Activated naive CD8-positive, alpha-beta T cell treated with anti-CD3 and anti-CD28 coated beads for 36 hours (primary cell): ENCODE measurements at places on chromosomes 6 and 20. TPM values are rescaled to one million over a fixed set of nuclear protein-coding genes. Genes with fewer than 3 reads are reported as not detected.

The EYA4 gene
- not detected for total RNA-seq

The MUC22 gene
- total RNA-seq, result not detected

The BTBD9 gene
- total RNA-seq, result 6.8 TPM

The ALDH5A1 gene
- 20.9 TPM for total RNA-seq

The GABBR1 gene
- total RNA-seq, result 7.2 TPM

The HMGCLL1 gene
- total RNA-seq, result not detected

The MOG gene
- not detected for total RNA-seq

The PRSS16 gene
- total RNA-seq, result 0.38 TPM

The TOX2 gene
- total RNA-seq, result 0.52 TPM

The GRM1 gene
- not detected for total RNA-seq
